Glomerular endothelial cell (primary cell): ENCODE measurements at places on chromosomes 13 and 19. TPM values are rescaled to one million over a fixed set of nuclear protein-coding genes. Genes with fewer than 3 reads are reported as not detected.
A peak's percentile ranks its signal among the peaks of the same experiment; 100 is the strongest.

Gene PDE4A
- total RNA-seq, result 4.8 and 5.3 TPM in 2 replicates

Gene TUBA3C
- total RNA-seq, result not detected in 2 replicates

Gene IGLON5
- total RNA-seq, result not detected in 2 replicates

Gene ACER1
- total RNA-seq, result not detected in 2 replicates

Gene MISP
- total RNA-seq, result 0.18 and 1.0 TPM in 2 replicates

- no peak for DNase-seq
These were observed 97.5 kb downstream of the INSR start for GRCh38 chr19:7196763-7197118.

DNA sequence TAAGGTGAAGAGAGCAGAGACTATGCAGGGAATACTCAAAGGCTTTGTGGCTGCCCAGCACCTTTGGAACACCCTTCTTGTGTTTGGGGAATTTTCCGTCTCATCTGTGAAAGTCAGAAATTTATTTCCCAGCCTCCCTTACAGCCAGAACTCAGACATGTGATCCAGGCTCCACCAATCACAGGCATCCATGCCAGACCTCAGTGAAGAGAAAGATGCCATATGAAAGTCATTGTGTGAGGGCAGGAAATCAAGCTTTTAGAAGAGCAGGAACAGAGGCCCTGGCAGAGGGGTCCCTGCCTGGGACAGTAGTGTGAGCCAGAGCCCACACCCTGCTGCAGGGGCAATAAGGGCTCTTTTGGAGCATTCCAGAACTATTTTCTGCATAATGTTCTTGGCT lies 12.1 kb downstream of the CCDC70 start:
- DNase-seq, result no peak

- DNase-seq, result no peak
These were observed 13.0 kb upstream of the FPR3 start for GRCh38 chr19:51781999-51782398.

DNA sequence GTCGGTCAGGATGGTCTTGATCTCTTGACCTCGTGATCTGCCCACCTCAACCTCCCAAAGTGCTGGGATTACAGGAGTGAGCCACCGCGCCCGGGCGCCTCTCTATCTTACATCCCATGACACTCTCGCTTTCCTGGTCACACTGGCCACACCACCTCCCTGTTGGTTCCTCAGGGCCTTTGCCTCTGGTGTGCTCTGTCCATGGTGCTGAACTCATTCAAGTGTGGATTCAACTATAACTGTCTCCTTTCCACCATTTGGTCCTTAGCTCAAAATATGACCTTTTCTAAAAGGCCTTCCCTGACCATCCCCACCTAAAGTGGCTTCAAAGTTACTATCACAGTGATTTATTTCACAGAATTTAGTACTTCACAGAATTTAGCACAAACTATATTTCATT lies 3.7 kb upstream of the SMIM17 start:
- no peak for DNase-seq

DNA sequence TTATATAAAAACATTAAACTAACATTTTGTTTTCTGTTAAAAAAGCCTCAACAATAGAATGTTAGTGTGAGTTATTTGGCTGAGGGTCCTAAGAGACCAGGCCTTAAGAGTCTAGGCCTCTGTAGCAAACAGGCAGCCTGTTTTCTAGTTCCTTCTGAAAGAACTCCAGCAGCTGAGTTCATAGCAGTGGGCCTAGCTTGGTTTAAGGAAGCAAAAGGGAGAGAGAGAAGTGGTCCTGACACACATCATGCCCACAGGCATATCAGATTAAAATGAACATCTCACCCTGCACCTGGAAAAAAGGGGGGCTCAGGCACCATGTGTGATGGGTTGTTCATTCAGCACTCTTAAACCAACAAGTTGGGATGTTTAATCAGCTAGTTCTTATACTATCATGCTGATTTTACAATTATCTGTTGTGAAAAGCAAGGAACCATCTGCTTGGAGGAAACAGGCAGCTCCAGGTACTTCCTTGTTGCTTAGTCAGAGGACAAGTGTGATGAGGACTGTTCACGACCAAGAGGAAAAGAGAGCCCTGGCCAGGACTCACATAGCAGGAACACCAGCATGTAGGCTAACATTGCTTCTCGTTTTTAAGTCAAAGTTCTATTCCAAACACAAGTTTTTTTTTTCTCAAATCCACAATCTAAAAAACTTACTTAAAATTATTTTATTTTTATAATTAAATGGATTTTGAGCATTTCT lies 81.3 kb upstream of the FRY start:
- DNase-seq, result no peak

DNA sequence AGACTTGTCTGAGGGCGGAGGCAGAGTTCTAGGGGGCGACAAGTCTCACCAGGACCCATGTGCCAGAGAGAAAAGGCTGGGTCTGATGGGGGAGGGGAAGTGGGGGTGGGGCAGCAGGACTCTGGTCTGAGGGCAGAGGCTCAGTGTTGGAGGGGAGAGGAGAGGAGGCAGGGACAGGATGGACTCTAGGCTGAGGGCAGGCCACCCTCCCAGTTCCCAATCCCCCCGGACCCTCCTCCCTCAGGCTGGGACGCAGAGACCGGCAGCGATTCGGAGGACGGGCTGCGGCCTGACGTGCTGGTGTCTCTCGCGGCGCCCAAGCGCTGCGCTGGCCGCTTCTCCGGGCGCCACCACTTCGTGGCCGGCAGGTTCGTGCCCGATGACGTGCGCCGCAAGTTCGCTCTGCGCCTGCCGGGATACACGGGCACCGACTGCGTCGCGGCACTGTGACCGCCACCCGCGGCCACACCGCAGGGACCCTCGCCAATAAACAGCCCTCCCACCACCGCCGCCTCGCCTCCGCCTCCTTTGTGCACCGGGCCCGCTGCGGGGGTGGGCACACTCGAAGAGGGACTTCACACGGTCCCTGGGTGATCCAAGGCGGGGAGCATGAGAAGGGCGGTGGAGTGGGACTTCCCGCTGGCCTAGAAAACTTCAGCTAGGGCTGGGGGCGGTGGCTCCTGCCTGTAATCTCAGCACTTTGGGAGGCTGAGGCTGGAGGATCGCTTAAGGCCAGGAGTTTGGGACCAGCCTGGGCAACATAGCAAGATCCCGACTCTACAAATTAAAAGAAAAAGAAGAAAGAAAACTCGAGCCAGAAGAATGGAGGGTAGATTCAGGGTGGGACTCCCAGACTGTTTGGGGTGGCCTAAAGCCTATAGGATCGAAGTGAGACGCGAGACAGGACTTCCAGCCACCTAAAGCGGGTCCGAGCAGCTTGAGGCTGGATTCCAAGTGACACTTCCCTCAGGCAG lies 703 bp upstream of the CILP2 start:
- no peak for DNase-seq

DNA sequence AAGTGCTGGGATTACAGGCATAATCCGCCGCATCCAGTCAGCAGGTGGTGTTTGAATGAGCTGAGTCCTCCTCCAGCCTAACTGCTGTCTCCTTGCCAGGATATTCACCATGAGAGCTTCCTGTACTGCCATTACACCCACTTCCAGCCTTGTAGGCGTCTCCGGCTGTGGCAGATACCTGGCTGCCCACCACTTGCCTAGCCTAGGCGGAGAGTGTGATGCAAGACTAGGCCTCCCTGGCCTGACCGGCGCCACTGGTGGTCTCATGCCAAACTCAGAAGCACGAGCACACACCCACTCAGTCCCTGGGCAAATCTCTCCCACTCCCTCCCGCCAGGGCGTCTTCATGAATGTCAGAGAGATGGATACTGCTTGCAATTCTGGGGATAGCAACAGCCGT lies 16.6 kb downstream of the IL12RB1 start:
- no peak for DNase-seq

GRCh38 chr19:13573056-13573667 lies 66.9 kb upstream of the CACNA1A start:
- no peak for DNase-seq

DNA sequence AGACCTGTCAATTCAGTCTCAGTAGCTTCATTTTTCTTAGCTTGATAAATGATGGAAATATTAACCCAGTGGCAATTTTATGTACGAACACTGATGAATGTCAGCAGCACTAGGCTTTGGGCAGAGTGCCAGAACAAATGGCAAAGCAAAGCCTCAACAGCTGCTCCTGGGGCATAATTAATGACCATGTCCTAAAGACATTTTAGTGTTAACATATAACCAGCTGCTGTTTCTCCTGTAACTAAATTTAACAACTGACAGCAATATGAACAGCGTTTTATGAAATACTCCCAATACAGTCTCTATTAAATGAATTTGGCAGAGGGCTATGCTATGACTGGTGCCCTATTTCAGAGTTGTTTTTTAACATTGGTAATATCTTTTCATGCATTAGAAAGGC lies 47.1 kb downstream of the ZNF568 start:
- no peak for DNase-seq

DNA sequence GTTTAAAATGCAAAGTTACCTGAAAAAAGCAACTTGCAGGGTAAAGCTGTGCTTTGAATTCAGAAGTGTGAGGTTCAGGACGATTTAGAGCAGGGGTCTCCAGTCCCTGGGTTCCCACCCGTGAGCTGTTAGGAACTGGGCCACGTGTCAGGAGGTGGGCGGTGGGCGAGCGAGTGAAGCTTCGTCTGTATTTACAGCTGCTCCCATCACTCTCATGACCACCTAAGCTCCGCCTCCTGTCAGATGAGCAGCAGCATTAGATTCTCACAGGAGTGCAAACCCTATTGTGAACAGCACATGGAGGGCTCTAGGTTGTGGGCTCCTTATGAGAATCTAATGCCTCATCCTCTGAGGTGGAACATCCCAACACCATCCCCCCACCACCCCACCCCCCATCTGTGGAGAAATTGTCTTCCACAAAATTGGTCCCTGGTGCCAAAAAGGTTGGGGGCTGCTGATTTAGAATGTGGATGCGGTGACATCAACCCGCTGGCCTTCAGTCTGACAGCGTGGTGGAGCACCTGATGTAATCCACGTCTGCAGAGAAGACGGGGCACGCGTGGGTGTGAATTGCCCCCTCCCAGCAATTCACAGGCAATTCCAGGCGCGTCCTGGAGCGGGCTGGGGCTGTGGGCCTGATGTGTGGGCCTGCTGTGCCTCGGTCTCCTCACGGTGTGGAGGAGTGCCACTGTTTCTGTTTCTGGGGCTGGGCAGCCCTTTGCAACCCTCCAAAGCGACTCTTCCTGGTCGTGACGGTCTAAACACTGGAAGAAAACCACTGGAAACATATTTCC lies 214.0 kb upstream of the SOX1 start:
- no peak for DNase-seq

- DNase-seq, result no peak
These were observed 324.8 kb upstream of the PCDH9 start for GRCh38 chr13:67554746-67555452.

DNA sequence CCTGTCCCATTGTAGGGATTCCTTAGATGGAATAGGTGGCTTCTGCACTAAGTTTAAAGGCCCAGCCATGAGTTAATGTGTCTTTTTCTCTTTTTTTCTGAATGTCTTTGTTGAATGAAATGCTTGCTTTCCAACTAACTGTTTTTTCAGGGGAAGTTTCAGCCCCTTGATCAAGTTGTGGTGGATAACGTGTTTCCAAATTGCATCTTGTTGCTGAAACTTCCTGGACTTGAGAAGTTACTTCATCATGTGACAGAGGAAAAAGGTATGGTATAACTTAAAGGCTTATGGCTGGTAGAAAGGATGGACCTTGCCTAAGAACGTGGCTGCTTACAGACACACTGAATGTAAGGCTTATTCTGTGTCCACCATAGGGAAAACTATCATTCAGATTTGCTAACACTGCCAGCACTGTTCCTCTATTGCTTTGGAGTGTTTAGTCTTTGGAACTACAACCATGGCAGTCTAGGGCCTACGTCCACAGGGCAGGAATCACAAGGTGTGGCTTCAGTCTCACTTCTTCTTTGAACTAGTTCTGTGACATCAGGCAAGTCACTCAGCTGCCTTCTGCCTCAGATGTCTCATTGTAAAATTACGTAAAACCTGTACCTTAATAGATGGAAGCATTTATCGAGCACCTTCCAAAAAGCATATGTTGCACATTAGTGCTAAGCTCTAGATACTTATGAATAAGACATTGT lies 25.3 kb downstream of the RNASEH2B start:
- no peak for DNase-seq

DNA sequence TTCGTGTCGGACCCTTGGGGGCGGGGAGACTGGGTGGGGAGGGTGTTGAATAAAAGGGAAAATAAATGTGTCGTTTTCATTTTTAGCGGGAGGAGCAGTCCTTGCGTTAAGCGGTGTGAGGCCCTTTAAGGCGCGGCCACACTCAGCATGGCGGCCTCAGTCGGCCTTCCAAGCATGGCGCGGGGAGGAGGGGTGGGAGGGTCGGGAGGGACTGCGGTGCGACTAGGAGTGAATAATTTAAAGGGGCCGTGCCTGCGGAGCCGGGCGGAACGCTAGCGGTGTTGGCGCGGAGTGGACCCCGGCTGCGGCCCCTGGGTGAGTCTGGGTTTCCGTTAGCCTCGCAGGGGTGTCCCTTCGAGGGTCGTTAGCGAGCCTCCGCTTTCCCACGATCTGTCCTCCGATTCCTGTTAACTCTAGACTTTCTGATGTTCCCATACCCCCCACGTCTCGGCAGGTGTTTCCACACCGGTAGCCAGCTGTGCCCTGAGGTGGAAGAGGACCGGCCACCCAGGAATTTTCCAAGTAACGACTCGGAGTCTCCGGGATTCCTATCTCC lies 1.5 kb upstream of the PNPLA6 start:
- DNase-seq, result peak; percentile 25

- no peak for DNase-seq
These were observed 31.6 kb upstream of the METTL21C start for GRCh38 chr13:102726430-102726829.
